ENCODE measurements at places on chromosomes 3 and 15.
A peak's percentile ranks its signal among the peaks of the same experiment; 100 is the strongest.

DNA sequence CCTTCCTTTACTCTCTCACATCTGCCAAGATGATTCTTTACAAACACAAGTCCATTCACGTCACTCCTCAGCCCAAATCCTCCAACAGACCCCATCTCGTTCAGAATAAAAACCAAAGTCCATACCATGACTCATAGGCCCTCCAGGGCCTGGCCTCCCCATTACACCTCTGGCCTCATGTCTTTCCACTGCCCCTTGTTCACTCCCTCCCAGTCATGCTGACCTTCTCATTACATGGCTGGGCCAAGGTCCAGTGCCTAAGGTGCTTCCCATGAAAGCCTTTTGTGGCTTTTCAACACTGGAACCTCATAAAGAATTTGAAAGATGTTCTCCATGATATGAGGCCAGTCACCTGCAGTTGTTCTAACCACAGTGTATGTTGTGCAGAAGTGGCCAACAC, 44.5 kb downstream of the NEK10 start:
- DNase-seq: no peak

GRCh38 chr3:191997579-191998268, 536.8 kb downstream of the PYDC2 start:
- no peak for DNase-seq

- DNase-seq: peak; percentile 95
Observed at GRCh38 chr15:62928242-62928999, 114.1 kb upstream of the TPM1 start.

DNA sequence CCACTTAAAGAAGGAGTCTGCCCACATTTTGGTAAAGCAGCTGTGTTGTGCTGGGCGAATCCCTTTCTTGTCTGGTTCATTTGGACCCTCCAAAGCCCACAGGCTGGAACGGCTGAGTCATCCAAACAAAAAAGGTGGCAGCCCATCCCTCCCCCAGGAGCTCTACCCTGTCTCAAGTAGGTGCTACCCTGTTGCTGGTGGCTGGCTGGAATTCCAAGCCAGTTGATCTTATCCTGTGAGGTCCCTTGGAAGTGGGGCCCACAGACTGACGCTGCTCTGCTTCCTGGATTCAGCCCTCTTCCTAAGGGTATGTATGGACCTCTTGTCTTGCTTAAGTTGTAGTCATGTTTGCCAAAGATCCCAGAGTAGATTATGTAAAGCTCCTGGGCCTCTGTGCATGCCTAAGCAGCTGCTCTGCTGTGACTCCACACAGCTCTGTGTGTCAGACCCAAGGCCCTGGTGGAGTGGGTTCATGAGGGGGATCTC, 44.5 kb downstream of the CCR1 start:
- peak; percentile 77 for DNase-seq

- DNase-seq: no peak
Observed at GRCh38 chr3:100834332-100834731, 125.0 kb downstream of the TFG start.

DNA sequence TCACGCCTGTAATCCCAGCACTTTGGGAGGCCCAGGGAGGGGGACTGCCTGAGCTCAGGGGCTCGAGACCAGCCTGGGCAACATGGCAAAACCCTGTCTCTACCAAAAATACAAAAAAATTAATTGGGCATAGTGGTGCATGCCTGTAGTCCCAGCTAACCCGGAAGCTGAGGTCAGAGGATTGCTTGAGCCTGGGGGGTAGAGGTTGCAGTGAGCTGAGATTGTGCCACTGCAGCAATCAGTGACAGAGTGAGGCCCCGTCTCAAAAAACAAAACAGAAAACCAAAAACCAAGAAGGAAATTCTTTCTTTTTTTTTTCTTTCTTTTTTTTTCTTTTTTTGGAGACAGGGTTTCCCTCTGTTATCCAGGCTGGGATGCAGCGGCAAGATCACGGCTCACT, 3.5 kb downstream of the SPATA12 start:
- DNase-seq: no peak

GRCh38 chr3:157300094-157300493, 136.6 kb upstream of the PTX3 start:
- no peak for DNase-seq

DNA sequence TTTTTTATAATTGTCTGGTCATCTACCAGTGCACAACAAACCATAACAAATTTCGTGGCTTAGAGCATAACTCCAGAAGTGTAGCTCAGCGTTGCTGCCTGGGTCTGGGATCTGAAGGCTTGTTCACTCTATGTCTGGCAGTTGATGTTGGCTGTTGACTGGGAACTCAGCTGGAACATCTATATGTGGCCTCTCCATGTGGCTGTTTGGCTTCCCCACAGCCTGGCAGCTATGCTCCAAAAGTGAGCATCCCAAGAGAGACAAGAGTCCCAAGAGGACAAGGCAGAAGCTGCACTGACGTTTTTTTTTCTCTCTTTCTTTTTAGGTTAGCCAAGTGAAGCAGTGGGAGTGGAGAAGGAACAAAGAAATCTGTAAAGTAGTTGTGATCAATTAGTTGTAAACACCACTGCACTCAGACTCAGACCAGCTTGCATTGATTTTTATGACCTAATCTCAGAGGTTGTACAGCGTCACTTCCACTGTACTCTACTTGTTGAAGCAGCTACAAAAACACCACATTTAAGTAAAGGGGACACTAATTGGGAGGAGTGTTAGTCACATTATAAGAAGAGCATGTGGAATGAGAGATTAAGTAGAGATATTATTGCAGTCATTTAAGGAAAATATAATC, 2.5 kb upstream of the GPR176 start:
- no peak for DNase-seq

DNA sequence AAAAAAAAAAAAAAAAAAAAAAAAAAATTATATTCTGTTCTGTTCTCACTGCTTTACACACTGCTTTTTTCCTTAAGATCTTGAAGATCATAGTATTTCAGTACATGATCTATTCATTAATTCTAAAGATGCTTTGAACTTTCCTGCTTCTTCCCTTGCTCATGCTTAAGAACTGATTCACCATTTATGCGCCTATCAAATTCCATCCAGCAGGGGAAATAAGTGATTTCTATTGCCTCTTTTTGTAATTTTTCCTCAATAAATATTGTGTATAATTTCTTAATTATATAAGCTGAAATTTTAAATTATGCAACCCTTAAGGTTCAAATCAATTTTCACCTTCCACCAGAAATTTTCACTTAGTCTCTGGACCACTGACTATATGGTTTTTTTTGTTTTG, 10.6 kb downstream of the DENND6A start:
- no peak for DNase-seq

Data from keratinocyte (primary cell).